ENCODE measurements at places on chromosomes 3 and 15.

DNA sequence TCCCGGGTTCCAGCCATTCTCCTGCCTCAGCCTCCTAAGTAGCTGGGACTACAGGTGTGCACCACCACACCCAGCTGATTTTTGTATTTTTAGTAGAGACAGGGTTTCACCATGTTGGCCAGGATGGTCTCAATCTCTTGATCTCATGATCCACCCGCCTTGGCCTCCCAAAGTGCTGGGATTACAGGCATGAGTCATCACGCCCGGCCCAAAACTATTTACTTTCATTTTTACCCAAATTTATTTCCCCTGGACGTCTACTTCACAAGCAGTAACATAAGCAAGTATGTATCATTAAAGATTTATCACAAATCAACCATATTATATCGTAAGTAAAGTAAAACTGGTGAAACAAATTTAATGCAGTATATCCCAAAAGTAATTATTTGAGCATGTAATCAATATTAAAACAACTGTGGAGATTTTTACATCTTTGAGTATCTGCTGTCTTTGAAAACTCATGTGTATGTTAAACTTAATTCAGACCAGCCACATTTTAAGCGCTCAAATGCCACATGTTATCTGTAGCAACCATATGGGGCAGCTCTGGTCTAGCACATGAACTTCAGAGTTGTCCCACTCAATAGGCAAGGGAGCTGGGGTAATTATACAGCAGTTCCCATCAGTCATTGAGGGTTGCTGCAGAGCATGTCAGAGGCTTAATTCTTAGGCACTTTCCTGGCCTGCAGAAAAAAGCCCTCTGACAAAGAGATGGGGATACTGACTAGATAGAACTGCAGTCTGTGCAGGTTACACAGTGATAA is 185.7 kb upstream of the CTDSPL start:
- no peak for DNase-seq

- DNase-seq: no peak
These were observed 326.6 kb downstream of the NR2F2 start for GRCh38 chr15:96657096-96657495.

DNA sequence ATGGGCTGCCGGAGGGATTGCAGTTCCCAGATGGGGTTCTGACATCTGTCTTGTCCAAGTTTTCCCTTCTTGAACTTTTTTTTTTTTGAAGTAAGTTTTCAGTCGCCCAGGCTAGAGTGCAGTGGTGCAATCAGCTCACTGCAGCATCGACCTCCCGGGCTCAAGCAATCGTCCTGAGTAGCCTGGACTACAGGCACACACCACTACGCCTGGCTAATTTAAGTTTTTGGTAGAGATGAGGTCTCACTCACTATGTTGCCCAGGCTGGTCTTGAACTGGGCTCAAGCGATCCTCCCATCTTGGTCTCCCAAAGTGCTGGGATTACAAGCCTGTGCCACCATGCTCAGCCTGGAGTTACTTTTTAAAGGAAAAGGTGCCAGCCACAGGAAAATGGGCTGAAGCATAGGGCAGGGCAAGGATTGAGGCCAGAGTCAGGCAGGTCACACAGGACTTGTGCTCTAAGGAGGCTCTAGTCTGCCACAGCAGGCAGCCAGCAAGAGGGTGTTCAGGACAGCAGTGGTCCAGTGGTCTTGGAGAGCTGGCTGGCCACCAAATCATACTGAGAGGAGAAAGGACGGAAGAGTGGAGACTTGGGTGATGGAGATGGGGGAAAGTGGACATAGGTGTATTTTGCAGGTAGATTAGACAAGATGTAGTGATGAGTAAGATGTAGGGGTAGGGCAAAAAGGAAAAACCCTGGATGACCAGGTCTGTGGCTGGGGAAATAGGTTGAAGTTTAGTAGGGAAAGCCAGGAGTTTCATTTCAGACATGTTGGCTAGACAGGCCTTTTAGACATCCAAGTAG is 6.0 kb upstream of the PODXL2 start:
- no peak for DNase-seq

DNA sequence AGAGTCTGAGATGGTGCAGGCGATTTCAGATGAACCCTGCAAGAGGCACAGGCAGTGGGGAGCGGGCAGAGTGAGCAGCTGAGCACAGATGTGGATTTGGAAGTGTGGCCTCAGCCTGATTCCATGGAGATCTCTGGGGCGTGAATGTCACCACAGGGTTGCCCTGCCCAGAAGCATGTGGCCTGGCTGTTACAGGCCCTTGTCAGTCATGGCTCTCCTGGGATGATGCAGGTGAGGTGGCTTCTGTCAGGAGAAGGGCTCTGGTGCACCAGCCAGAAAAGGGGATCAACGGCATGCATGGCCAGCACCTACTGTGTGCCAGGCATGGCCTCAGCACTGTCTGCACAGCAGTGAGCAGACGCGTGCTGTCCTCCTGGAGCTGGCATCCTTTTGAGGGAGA is 11.9 kb downstream of the HDAC11 start:
- no peak for DNase-seq

DNA sequence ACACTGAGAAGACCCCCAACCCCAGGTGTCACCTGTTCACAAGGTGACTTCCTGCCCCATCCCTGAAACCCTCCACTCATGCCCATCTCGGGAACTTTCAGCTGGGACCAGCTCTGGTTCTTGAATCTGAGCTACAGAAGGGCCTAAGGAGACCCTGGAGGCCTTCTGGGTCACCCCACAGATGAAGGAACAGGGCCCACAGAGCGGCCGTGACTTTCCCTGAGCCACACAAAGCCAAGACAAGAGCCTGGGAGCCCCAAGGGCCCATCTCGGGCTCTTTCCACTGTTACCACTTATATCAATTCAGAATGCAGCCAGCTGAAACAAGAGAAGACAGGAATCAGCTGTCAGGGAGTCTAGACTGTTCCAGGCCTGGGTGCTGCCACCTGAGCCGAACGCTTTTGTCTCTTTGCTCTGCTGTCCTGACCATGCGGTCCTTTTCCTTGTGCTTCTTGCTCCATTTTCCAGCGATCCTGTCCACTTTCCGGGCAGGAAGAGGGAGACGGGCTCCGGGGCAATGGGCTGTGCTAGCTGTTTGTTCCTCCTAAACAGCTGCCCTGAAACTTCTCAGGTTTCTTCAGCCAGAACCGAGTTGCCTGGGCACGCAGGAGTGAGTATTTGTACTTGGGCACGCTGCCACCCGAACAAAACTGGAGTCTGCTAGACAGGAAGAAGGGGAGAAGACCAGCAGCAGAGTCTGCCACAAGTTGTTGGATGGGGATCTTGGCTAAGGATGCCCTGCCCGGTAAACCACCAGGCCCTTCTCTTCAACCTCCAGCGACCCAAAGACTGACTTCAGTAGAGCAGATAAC is 28.0 kb upstream of the PIGZ start:
- DNase-seq: peak; percentile 78

DNA sequence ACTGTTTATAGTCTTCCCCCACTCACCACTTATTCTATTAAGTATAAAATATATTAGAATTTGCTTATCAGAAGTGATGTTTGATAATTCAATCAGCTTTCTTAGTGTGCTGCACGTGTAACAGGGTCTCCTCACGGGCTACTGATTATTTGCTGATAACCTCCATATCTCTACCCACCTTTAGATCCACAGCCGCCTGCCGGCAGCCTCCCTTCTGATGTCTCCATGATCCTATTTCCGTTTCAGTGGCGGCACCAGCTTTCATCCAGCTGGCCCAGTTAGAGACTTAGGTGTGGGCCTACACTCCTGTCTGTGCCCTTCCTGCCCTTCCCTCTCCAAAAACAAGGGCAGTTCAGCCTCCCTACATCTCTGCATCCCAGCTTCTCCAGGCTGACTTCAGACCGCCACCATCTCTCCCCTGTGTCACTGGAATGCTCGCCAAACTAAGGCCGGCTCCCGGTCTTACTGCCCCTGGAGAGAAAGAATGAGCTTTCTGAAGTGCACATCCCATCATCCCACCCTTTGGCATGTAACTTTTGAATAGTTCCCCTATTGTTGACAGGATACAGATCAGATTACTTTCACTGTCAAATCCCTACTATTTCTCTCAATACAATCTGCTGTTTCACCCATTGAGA is 76.6 kb upstream of the PRTG start:
- DNase-seq: no peak

GRCh38 chr3:188097791-188098190 is 56.2 kb upstream of the LPP start:
- peak; percentile 16 for DNase-seq

DNA sequence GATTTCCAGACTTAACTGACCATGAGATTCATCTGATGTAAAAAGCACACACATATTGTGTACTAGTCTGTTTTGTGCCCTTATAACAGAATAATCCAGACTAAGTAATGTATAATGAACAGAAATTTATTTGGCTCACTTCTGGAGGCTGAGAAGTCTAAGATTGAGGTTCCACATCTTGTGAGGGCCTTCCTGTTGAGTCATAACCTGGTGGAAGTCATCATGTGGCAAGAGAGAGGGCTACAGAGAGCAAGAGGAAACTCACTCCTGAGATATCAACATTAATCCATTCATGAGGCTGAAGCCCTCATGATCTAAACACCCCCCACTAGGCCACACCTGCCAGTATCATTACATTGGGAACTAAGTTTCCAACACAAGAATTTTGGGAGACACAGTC is 977.6 kb downstream of the MCTP2 start:
- DNase-seq: no peak

DNA sequence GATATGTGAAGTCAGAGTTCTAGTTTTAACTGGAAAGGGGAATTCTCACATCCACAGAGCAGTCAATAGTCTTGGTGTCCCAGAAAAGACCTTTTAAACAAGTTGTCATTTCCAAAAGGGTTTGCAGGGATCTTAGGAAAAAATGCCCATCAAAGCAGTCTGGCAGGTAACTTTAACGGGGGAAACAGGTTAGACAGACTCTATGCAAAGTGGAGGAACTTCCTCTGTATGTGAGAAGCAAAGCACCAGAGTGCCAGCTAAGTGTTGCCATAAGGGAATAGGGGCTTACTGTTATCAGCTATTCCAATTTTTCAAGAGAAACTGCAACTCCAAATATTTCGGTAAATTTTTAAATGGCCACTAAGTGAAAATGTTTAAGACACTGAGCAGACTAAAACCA is 307.9 kb upstream of the MDFIC2 start:
- DNase-seq: no peak

- DNase-seq: no peak
These were observed 58.5 kb downstream of the CCNL1 start for GRCh38 chr3:157101486-157101885.

DNA sequence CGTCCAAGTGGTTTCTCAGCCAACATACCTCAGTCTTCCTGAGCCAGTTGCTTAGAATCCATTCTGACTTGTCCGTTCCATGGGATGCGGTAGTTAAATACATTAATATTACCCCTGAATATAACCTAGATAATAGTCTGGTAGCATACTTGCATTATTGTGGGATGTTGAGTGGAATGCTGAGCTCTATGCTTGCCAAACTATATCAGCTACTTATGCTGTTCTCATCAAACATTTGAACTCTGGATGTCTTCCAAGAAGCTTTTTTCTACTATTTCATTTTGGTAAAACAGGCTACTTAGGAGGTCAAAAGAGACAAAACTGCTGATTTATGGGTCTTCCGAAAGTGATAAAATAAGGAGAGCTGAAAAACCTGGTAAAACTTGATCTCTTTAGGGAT is 429.5 kb downstream of the NAALADL2 start:
- no peak for DNase-seq

- DNase-seq: no peak
These were observed 129.0 kb downstream of the LRRK1 start for GRCh38 chr15:101048176-101048575.

DNA sequence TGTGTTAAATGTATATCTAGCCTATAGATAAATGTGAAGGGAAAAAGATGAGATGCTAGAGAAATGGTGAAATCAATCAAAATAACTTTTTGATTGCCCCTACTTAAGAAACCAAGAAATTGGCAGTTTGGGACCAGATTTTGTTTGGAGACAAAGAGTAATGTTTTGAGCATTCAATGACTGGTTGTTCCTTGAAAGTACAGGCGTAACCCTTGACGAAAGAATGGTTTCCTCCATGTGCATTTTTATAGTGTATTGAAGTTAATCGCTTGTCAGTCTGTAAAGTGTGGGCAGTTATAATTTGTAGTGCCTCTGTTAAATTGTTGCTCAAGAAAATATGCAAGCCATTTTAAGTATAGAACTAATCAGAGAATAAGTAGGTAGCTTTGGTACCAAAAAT is 1.2 kb downstream of the KIF23 start:
- no peak for DNase-seq

DNA sequence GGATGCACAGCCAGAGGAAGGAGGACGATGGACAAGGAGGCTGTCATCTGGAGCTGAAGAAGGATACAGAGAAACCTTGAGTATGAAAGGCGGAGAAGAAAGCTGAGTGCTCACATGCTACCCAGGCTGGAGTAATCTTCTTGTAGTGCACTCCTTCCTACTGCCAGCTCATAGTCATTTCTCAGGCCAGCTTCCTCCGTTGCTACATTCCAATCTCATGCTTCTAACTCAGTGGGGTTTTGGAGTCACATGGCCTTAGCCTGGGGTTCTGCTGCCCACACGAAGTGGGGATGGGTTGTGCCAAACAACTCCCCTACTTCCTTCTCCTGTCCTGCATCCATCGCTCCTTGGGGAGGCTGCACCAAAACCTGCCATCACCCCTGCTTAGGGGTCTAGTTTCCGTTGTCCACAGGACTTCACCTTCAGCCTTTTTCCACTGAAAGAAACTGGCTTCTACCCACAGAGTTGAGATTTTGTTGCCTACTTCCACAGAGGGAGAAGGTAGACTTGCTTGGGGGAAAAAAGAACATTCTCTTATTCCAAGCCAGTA is 239.9 kb downstream of the EPHB1 start:
- no peak for DNase-seq

DNA sequence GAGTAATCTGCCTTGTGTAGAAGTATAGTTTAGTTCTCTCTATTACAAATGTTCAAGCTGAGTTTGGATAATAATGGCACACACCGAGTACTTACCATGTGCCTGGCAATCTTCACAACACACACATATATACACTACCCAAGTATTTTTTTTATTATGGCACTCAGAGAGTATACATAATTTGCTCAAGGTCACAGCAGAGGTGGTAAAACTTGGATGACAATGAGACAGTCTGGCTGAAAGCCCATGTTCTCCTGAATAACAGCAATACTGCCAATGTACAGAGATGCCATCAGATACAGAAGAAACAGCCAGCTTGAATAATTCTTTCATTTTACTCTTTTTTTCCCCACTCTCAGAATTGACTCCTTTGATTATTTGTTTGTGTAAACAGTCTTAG is 460.0 kb downstream of the CNTN6 start:
- no peak for DNase-seq

GRCh38 chr3:63245726-63246241 is 32.3 kb upstream of the SYNPR start:
- no peak for DNase-seq

Data from tongue (tissue), 3 donors.